SJSA1 (cell line): ENCODE measurements at places on chromosomes 5 and 9.

DNA sequence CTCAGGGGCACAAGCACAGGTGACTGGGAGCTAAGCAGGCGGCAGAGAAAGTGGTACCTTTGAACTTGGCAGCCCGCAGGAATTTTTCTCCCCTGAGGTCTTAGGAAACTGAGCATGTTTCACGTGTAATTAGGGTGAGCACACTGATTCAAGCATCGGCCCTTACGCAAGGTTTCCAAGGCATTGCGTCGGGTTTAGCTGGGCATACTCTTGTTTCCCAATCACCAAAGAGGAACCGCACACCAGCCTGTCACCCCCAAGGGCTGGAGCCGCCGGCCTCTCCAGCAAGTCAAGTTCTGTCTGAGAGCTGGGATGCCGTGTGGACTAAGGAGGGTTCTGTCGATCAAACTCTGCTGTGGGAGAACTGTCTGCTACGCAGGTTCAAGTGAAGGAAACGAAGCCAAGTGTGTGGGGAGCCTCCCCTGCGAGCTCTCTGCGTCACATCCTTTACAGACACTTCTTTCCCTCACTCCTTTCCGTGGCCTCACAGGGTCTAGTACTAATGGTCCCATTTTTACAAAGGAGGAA is 53.0 kb downstream of the ERGIC1 start:
- DNase-seq: no peak

GRCh38 chr5:141692919-141693725 is 11.1 kb upstream of the ARAP3 start:
- peak; percentile 82 for DNase-seq

DNA sequence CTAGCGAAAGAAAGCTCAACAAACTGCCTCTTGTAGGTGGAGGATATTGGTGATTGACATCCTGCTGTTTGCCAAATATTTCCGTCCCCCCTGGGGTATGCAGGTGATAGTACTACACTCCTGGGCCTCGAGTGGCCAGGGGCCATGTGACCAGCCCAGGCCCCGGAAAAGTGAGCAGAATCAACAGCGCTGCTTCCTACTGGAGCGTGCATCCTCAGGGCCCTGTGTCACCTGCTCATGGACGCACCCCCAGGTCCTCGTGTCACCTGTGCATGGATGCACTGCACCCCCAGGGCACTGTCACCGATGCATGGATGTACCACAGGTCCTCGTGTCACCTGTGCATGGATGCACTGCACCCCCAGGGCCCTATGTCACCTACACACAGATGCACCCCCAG is 43.8 kb downstream of the ADAMTS16 start:
- no peak for DNase-seq

DNA sequence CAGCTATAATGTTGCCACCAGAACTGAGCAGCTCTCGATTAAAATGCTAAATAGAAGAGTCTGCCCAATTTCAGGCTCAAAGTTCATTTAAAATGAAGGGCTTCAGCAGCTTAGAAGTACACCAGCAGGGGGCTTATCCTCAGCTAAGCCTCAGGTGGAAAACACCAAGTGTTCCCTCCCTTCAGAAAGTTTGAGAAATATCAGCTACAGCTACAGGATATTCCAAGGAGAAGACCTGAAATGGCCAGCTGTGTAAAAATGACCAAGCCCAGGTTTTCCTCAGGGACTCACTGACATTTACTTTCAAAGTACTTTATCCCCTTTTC is 395.4 kb downstream of the DTWD2 start:
- DNase-seq: no peak

- peak; percentile 44 for DNase-seq
Observed at GRCh38 chr9:115291841-115292240, 173.9 kb upstream of the TNC start.

GRCh38 chr9:75039801-75040200 is 11.7 kb upstream of the CARNMT1 start:
- DNase-seq: peak; percentile 19

- no peak for DNase-seq
Observed at GRCh38 chr9:16348531-16348930, 521.9 kb downstream of the BNC2 start.

- DNase-seq: no peak
Observed at GRCh38 chr5:34534523-34535103, 121.5 kb upstream of the RAI14 start.

GRCh38 chr9:16628413-16628812 is 242.1 kb downstream of the BNC2 start:
- no peak for DNase-seq

DNA sequence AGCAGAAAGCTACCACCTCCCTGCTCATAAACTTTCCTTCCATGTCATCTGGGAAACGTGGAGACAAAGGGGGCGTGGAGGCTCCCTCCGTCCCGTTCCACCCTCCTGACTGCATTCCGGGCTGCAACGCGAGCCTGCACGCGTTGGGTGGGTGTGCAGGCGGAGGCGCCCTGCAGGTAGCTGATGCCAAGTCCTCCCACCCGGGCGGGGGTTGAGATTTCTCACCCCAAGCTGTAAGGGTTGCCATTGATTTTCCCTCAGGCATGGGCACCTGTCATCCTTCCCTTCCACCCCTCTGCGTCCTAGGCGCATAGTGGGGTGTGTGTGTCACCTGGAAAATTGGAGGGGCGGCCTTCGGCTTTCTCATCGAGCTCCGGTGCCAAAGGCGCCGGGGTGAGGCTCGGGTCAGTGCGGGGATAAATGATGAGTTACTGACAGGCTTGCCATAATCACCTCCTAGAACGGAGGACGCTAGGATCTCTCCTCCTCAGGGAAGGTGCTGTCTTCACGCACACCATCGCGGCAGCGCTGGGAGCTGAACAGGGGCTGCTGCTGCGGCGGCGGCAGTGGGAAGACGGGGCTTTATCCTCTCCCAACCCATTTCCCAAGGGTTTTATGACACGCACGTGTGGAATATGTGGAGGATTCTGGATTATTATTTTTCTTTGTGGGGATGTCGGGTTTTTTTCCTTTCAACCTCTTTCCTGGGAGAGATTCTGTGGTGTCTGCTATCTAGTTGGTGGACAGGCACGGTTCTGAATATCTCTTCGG is 973 bp downstream of the PLPPR1 start:
- no peak for DNase-seq

GRCh38 chr5:142572006-142572405 is 113.9 kb downstream of the FGF1 start:
- no peak for DNase-seq

GRCh38 chr9:4497855-4498254 is 7.6 kb downstream of the SLC1A1 start:
- no peak for DNase-seq

GRCh38 chr5:130884023-130884422 is 281.0 kb downstream of the HINT1 start:
- DNase-seq: no peak

- DNase-seq: no peak
Observed at GRCh38 chr9:130432796-130433167, 12.0 kb upstream of the ASS1 start.
